ENCODE measurements at places on chromosomes 6 and 20. TPM values are rescaled to one million over a fixed set of nuclear protein-coding genes. Genes with fewer than 3 reads are reported as not detected.

DNA sequence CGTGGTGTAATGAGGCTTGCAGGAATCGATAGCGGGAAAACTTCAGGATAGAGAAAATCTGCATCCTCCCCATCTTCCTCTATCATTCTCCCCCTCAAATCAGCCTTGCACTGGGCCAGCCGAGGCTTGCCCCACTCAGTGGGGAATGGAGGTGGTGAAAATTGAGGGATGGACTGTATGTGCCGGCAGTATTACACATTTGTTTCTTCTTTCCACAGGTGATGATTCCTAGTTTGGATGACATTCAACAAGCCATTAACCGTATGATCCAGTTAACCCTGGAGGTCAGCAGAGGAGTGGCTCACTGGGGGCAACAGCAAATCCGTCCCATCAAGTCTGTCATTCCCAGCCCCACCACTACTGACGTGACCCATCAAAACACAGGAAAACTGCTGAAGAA is 100.1 kb downstream of the DNAH8 start:
- H3K27ac ChIP-seq = no peak overlapping the region
- H3K36me3 ChIP-seq = no peaks in the 10 kb centered on the region
- H3K27me3 ChIP-seq = no peaks in the 10 kb centered on the region
- no peak for DNase-seq

GRCh38 chr6:136979206-136979605 is 57.1 kb downstream of the SLC35D3 start:
- no peak for DNase-seq
- no peaks in the 10 kb centered on the region for H3K36me3 ChIP-seq
- no peaks in the 10 kb centered on the region for H3K4me1 ChIP-seq
- H3K4me3 ChIP-seq = no peak overlapping the region

PDE10A gene
- 0.22 TPM for polyA plus RNA-seq

GRCh38 chr20:55576981-55577380 is 428.3 kb downstream of the CBLN4 start:
- no peak for DNase-seq
- H3K4me3 ChIP-seq = no peak overlapping the region
- H3K27ac ChIP-seq = no peak overlapping the region
- no peaks in the 10 kb centered on the region for H3K36me3 ChIP-seq
- no peaks in the 10 kb centered on the region for H3K4me1 ChIP-seq

KIF25 gene
- not detected for polyA plus RNA-seq

- no peaks in the 10 kb centered on the region for H3K36me3 ChIP-seq
- H3K4me3 ChIP-seq = no peak overlapping the region
- H3K27ac ChIP-seq = no peak overlapping the region
- H3K4me1 ChIP-seq = no peaks in the 10 kb centered on the region
Measured at GRCh38 chr6:14149053-14149738, 31.6 kb downstream of the CD83 start.
